ENCODE measurements at places on chromosomes 4 and X.

DNA sequence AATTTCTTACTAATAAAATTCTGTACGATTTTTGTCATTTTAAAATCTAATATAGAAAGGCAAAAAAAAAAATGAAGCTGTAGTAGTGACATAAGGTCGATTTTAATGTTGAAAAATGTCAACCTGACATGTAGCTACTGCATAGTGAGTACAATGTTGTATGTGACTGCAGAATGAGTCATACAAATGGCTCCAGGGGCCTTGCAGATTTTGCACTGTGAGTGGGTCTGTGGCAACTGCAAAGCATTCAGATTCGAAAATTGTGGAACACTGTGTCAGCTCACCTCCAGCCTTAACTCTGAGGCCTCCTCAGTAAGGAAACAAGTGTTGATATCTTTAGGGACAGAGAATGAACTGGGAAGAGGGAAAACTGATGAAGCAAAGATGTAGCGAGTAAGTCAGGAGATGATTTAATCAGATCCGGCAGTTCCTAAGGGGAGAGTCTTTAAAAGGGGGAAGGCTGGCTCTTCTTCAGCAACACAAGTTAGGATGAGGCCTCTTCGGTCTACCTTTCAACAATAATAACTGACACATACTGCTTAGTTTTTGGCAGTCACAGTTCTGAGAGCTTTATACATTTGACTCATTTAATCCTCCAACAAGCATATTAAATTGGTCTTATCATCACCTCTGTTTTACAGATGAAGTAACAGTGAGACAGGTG, 24.9 kb downstream of the TKTL2 start:
- DNase-seq, result no peak

DNA sequence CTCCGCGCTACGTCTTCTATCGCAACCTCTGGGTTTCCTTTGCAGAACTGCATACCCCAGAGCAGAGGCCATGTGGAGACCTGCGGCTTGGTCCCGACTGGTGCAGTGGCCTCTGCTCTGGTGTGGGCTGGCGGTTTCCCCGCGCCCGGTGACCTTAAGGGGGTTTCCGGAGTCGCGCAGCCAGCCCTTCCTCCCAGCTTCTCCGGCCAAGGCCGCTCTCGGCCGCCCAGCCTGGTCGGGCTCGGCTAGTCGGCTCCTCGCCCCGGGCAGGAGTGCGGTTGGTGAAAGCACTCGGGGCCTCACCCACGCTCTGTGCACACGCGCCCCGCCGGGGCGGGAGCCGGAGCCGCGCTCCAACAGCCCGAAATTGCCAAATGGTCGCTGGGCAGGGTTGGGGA, 84.9 kb downstream of the BCOR start:
- no peak for DNase-seq

DNA sequence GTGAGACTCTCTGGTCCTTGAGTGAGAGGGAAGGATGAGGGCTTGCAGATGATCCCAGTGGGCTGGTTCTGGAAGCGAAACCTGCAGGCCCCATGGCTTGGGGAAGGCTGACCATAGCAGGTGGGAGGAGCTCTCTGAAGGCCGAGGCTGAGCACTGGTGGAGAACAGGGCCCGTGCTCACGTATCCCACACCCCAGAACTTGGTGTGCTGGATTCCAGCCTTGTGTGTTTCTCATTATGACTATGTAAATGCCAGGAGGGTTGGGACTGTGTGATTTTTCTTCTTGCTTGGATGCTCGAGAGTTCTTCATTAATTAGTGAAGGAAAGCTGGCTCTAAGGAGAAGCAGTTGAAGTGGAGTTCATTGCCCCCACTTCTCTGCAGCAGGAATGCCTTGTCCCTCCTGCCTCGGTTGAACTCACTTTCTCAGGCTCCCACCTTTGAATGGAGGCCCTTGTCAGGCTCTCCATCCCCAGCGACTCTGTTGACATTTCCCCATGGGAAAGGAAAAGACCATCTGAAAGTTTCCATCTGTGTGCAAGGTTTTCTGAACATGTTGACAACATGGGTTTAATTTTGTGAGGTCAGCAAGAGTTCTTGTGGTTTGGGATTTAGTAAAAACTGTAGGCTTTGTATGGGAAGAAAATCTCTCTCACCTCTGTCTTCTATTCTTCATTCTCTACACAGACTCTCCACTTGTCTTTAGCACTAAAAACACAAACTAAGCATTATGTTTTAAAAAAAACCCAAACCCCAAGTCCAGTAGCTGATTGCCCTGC, 57.7 kb downstream of the TBL1X start:
- DNase-seq, result no peak

- DNase-seq, result peak; percentile 7
Measured at GRCh38 chrX:71107762-71108360, 1.3 kb upstream of the CXorf65 start.

DNA sequence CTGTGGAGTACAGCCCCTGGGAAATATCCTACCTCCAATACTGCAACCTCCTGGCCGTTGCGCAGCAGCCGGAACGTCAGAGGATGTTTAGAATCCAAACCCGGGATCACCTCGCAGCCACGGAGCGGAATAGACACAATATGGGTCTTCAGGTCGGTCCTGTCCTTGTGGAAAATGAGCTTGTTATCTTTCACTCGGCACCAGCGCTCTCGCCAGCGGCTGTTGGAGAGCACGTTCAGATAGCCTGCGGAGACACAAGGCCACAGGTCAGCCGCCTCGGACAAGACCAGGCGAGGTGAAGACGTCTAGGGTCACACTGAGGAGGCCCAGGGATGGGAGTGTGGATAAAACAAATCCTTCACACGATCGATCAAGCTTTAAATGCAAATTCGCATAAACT, 139.3 kb downstream of the AFAP1 start:
- no peak for DNase-seq

DNA sequence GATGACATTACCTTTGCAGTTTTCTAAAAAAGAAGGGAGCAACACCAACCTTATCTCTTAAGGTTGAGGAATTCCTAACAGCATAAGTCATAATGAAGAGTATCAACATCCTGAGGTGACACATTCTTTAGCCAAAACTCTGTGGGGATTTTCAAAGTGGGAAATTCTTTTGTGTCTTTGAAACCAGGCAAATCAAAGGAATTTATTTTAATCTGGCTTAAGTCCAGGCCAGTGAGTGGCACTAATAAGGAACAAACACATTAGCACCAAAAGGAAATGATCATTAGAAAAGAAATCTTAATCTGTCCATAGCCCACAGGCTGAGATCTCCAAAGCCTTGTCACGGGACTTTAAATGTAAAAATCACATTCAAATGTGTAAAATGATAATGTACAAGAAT, 110.1 kb downstream of the LARP7 start:
- no peak for DNase-seq

DNA sequence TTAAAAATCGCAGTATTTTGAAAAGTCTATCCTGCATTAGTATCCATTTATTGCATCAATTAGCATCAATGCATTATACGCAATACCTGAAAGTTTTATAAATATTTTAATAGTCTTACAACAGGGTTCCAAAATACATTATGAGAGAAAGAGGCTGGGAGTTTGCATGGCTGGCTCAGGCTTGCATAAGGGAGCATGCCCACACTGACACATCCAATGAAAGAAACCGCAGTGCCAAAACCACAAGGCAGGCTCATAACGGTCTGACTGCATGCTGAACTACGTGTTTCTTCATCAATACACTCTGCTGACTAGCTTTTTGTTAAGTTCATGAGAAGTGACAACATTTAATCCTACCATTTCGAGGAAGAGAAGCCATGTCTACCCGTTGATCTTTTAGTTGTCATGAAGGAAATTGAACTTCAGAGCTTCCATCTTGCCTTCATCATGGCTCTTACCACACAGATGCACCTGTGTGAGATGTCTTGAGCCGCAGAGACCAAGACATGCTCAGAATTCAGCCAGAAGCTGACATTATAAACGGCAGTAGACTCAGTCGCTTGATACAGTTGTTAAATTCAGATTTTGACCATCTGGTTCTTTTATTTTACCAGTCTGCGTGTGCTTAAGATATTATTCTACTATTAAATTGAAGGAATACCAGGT, 168.8 kb upstream of the FRG1 start:
- no peak for DNase-seq

GRCh38 chrX:56281789-56282188, 49.6 kb downstream of the KLF8 start:
- no peak for DNase-seq

- no peak for DNase-seq
Measured at GRCh38 chr4:180932370-180933001, 1310.7 kb upstream of the TENM3 start.

- no peak for DNase-seq
Measured at GRCh38 chrX:39499996-39500395, 597.8 kb downstream of the BCOR start.

DNA sequence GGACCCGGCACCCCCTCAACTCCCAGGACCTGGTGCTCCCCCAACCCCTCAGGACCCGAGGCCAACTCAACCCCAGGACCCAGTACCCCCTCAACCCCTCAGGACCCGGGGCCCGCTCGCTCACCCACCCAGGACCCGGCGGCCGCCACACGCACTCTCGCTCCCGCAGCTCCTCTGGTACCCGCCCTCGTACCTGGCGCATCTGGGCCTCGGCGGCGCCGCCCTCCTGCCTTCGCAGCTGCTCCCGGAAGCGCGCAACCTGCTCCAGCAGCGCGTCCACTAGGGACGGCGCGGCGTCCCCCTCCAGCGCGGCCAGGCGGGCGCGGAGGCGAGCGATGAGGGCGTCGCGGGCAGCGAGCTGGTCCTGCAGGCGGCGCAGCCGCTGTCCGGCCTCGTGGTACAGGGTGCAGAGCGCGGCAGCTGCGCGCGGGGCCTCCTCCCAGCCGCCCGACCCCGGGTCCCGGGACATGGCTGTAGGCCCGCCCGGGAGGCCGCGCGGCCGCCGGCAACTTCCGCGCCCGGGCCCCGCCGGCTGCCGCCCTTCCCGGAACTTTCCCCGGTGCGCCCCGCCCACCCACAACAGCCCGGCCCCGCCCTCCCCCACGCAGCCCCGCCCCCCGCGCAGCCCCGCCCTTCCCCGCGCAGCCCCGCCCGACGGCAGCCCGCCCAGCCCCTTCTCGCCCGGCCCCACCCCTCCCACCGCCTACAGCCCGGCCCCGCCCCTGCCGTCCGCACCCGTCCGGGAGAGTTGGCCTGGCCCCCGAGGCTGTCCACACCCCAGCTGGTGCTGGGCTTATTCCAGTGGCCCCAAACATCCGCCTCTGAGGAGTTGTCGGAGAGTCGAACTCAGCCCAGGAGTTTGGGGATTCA, at the start of gene TNIP2:
TNIP2 (minus strand) TSS at position 516 of the 870 bp plus-strand sequence; CDS start at position 469, 47 bp downstream.
- DNase-seq, result peak; percentile 60

- DNase-seq, result no peak
Measured at GRCh38 chr4:93263166-93263565, 565.4 kb upstream of the ATOH1 start.

GRCh38 chr4:73874386-73874785, 5.2 kb downstream of the CXCL1 start:
- DNase-seq, result no peak

DNA sequence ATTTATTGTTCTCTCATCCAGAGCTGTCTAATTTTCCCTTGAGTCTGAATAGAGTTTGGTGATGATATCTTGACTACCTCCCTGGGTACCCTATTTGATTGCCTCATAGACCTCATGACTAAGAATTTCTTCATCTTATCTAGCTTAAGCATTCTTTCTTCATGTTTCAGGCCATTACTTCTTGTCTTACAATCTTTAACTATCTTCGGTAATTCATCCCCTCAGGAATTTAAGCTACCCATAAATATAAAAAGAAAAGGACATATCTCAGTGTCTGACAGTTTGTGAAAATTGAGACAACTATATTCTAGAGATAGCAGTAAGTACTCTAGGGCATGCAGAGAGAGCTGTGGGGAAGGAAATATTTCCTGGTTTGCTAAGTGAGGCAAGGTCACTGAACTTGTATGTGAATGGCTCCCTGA, 466.1 kb upstream of the GRID2 start:
- no peak for DNase-seq

GRCh38 chr4:78432896-78433295, 118.7 kb upstream of the ANXA3 start:
- no peak for DNase-seq

DNA sequence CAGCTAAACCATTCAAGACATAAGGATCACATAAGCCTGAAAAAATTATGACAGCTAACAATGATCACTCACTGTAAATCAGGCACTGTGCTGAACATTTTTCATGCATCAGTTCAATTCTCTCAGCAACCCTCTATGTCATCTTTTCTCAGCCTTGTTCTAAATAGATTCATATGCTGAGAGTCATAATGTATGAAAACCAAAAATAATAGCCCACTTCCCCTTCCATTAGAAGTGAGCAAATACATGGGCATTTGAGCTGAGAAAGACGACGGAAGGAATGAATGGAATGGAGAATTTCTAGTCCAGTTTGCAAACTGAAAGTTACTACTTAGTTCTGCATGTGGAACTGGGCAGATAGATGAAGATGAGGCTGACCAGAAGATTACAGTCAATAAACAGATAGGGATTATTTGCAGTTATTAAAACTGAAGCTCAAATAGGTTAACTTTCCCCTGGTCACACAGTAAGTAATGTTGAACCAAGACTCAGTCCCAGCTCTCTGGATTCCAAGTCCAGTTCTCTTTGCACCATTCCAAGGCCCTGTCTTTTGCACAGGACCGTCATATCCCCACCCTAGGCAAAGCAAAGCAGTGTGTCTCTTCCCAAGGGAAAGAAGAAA, 1.6 kb upstream of the SH3RF1 start:
- DNase-seq, result no peak

- DNase-seq, result no peak
Measured at GRCh38 chr4:137597752-137598430, 65.6 kb upstream of the PCDH18 start.

- no peak for DNase-seq
Measured at GRCh38 chrX:153307276-153308178, 14.0 kb downstream of the PNMA6F start.

- DNase-seq, result no peak
Measured at GRCh38 chrX:568311-568710, 62.3 kb upstream of the SHOX start.

GRCh38 chrX:124736553-124737270, 390.3 kb downstream of the SH2D1A start:
- DNase-seq, result no peak

DNA sequence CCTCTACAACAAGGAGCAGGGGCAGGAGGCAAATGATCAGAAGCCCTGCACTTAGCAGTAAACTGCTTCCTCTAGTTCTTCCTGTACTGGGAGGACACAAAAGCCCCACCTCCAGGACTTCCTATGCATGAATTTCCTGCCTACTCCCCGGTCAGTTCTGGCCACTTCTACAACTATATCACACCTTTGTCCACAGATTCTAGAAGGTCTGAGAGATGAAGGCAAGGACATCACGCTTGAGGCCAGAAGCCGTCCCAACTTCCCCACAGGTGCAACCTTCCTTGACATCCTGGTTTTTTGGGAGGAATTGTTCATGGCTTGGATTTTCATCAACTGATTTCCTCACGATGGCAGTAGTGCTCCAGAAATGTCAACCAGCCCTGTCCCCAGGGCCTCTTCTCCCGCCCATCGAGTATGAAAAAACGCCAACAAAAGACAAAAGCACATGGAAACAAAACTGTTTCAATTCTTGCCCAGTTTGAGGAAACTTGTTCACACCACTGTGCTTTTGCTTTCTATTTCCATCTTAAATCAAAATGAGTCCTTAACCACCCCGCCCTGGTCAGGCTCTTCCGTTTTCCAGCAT, 206.5 kb upstream of the STK26 start:
- peak; percentile 7 for DNase-seq
